Heart left ventricle (tissue), 16 donors: ENCODE measurements at places on chromosomes 12 and 14.

DNA sequence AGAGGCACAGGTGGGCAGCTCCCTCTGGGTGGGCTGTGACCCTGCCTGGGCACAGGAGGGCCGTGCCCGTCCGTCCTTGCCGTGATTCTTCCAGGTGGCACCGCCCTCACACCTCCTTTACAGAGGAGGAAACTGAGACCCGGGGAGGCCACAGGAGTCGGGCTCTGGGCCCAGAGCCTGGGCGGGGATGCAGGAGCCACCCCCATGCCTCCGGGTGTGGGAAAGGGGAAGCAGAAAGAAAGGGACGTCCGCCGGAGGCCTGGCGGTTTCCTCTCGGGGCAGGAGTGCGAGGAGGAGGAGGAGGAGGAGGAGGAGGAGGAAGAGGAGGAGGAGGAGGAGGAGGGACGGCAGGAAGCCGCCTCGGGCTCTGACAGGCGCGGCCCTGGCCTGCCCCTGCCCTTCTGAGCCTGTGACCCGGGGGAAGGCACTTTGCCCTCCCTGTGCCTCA is 23.0 kb downstream of the SH2B3 start:
- DNase-seq: peak; percentile 87

GRCh38 chr12:57771236-57771872 is 551 bp downstream of the METTL1 start:
- DNase-seq: peak; percentile 93

DNA sequence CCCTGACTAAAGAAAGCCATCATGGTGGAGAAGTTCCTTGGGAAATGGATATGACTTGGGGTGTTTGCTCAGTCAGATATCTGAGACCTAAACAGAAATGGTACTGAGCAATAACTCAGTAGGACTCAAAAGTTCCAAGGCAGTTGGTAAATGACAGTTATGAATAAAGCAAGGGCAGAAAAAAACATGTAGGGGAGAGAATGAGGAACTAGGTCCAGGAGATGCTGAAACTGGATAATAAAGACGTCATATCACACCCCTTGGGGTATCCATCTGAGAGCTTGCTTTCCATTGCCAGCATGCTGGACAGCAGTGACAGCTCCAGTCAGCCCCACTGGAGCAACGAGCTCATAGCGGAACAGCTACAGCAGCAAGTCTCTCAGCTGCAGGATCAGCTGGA is 37.5 kb downstream of the RPGRIP1 start:
- DNase-seq: no peak

DNA sequence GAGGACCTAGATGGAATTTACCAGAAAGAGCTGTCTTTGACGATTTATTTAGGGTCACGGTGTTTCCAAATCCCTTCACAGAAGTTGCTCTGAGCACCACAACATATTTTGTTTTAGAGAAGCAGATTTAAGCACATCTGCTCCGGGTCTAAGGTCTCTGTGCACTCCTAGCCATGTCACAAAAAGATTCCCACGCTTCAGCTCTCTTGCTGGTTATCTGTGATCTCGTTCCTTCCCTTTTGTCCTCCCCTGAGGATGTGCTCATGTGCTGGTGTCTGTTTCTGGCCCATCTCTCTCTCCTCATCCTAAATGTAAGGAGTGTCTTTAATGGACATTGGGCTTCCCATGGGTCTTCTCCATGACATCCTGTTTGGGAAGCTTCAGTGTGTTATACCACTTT is 53.7 kb upstream of the GNPNAT1 start:
- DNase-seq: no peak

GRCh38 chr12:65556676-65557437 is 267.4 kb upstream of the HMGA2 start:
- peak; percentile 69 for DNase-seq

DNA sequence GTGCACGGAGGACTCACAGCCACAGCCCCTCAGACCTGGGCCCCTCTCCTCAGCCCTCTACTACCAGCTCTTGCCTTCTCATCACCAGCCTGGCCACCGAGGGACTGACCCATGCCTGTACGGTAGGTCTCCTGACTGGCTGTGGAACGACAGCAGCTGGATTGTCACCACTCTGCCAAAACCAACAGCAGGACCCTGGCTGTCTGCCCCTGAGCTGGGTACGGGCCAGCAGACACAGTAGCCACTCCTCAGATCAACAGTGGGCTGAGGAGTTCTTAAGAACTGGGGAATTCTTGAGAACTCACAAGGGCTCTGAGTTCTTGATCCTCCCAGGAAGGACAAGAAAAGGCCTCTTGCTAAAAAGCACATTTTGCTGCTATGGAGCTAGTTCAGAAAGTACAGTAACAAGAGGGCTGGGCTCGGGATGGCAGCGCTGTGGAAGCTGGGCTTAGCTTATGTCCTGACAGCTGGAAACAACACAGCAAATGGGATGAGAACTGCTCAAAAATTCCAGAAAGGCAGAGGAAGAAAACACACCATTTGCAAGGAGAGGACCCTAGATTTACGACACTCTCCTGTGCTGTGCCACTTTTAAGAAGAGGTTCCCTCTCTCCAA is 176.4 kb downstream of the ANO2 start:
- peak; percentile 66 for DNase-seq

- DNase-seq: peak; percentile 28
Measured at GRCh38 chr12:45388545-45388944, 172.7 kb downstream of the ANO6 start.

DNA sequence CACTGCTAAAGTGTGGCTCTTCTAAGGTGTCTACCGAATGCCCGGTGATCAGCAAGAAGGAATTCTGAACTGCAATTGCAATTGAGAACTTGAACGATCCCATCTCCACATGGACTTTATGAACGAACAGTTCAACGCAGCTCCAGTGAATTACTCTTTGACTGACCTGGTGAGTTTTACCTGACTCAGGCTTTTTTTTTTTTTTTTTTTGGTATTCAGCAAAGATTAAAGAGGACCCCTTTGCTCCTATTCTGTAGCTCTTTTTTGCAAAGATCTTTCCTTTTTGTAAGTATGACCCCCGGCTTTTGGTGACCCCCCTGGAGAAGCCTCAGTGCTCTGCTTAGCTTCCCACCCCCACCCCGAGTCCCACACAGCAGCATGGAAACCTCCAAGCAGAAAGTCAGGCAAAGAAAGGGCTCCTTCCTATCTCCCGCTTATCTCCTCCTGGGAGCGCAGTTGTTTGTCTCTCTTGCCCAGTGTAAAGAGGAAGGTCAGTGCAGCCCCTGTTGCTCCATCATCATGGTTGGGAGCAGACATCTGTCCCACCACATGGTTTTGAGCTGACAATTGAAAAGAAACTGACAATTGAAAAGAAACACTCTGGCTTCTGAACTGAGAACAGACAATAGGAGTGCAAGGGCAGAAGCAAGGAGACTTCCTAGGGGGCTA is 72.1 kb upstream of the DIO3 start:
- DNase-seq: no peak
